ENCODE measurements at places on chromosomes 11 and 22. TPM values are rescaled to one million over a fixed set of nuclear protein-coding genes. Genes with fewer than 3 reads are reported as not detected.

POU2AF3 gene
- polyA plus RNA-seq: 4.7 TPM

MS4A3 gene
- polyA plus RNA-seq: 1.1 TPM

OR52J3 gene
- polyA plus RNA-seq: not detected

RFPL3 gene
- 0.25 TPM for polyA plus RNA-seq

MS4A6E gene
- not detected for polyA plus RNA-seq

RRP8 gene
- 22.3 TPM for polyA plus RNA-seq

CNIH2 gene
- 3.2 TPM for polyA plus RNA-seq

OR5B12 gene
- polyA plus RNA-seq: not detected

SLN gene
- polyA plus RNA-seq: 2,272 TPM

SORL1 gene
- polyA plus RNA-seq: 3.3 TPM

TIMP3 gene
- polyA plus RNA-seq: 127 TPM

KLHL35 gene
- polyA plus RNA-seq: 6.6 TPM

MS4A12 gene
- not detected for polyA plus RNA-seq

BRMS1 gene
- 21.8 TPM for polyA plus RNA-seq

GRK3 gene
- 9.0 TPM for polyA plus RNA-seq

MS4A8 gene
- polyA plus RNA-seq: 5.6 TPM

PAMR1 gene
- polyA plus RNA-seq: 8.4 TPM

ELMOD1 gene
- polyA plus RNA-seq: 6.9 TPM

LDHAL6A gene
- 0.22 TPM for polyA plus RNA-seq

CFAP300 gene
- 2.2 TPM for polyA plus RNA-seq

EEF1G gene
- 3,451 TPM for polyA plus RNA-seq

OR51B2 gene
- polyA plus RNA-seq: not detected

TNNI2 gene
- polyA plus RNA-seq: 3,747 TPM

Measured in hindlimb muscle (tissue), 1 donor.